ENCODE measurements at places on chromosomes 7 and 10.

GRCh38 chr7:38051786-38052185 is 126.3 kb upstream of the STARD3NL start:
- no peak for DNase-seq

DNA sequence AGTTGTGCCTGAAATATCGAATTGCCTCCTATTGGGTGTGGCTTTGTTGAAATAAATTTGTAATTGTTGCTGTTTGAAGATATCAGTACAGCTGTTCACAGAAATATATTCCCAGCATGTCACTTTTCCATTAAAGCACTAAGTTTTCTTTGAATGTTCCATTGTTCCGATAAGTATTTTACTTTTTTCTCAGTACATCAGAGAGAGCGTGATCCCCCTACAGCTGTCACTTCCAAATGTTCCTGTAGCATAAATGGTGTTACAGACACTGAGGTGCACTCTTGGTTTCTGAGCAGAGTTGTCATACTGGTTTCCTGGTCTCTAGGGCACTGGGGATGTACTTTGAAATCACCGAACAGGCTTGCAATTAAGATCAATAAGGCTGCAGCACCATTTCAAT is 189.2 kb downstream of the CCSER2 start:
- DNase-seq, result no peak

DNA sequence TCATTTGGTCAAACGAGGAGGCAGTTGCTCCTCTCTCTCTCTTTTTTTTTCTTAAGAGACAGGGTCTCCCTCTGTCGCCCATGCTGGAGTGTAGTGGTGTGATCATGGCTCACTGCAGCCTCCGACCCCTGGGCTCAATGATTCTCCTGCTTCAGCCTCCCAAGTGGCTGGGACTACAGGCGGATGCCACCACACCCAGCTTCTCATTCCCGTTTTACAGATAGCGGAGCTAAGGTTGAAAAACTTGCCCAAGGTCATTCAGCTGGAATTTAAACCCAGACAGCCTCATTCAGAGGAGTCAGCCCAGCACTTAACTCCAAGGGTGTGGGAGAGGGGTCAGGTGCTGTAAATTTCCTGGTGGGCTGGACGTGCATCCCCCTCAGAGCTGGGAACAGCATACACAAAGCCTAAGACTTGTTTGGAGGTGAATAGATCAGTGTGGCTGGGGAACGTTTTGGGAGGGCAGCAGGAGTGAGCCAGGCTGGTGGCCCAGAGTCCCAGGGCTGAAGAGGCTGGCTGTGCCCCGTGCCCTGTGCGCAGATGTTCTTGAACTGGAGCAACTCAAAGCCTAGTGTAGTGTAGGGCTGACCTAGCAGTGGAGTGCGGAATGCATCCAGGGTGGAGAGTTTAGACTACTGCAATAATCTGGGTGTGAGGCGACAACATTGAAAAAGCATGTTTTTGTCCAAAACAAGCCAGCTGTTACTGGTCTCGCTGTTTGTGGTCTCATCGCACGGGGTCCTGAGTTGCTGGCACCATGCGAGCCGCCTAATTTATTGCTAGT is 2.3 kb downstream of the HTRA1 start:
- DNase-seq, result no peak

GRCh38 chr10:86104156-86104555 is 262.4 kb downstream of the GRID1 start:
- no peak for DNase-seq

DNA sequence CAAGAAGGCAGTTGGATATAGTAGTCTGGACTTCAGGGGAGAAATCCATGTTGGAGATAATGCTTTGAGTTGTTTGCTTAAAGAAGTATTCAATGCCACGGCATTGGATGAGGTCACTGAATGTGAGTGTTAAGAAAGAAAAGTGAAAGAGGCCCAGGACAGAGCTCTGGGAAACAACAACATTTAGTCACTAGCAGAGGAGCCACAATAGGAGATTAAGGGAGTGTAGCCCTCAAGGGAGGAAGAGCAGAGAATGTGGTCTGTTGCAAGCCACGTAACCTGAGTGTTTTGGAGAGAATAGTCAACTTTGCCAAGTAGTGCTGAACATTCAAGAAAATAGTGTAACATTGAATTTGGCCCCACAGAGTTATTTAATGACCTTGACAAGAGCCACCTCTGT is 114.7 kb downstream of the MYO3A start:
- DNase-seq, result no peak

- DNase-seq, result no peak
These were observed 33.9 kb downstream of the PTER start for GRCh38 chr10:16470747-16471146.

DNA sequence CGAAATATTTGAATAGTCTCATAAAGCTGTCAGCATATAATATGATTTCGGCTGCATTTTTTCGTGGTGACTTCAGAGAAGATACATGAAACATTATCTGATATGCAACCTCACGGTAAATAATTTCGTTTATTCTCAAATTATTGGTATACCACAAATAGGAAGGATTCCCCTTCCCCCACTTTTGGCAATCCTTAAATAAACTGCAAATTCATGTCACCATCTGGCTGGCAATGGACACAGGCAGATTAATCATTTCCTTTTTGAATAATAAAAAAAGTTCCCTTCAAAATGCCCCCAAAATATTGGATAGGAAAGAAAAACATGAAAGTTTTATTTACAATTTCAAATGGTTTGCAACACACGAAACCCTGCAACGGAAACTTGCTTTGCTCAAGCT is 234.5 kb upstream of the MEOX2 start:
- no peak for DNase-seq

GRCh38 chr7:70313271-70313670 is 715.0 kb downstream of the AUTS2 start:
- DNase-seq, result no peak

DNA sequence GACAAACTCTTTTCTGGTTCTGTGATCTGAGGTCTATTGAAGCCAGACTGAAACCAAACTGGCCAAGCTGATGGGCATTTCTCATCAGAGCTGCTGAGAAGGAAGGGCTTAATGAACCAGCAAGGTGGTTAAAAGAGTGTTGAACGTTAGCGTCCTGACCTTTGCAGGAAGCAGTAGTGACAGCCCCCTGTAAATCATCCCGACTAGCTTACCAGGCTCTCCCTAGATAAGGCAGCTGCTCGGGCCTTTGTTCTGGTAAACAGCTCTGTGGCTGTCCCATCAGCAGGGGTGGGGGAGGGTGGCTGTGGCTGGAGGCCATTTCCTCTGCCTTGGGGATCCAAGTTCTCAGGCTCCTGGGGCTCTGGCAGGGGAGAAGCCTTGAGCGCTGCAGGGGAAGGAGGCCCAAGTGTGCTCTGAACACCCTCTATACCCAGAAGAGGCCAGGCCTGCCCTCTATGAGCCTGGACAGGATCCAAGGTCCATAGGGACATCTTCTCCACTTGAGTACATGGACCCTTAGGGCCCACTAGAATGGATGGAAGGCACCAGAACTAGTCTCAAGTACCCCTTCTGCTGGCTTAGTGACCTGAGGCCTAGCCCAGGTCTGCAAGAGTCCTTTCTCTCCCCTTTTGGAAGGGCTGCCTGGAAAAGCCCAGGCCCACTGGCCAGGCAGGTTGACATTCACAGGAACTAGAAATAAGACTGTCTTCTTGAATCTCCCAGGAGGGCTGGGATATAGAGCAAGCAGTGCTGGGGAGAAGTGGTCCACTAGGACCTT is 134.6 kb downstream of the ARHGAP22 start:
- no peak for DNase-seq

DNA sequence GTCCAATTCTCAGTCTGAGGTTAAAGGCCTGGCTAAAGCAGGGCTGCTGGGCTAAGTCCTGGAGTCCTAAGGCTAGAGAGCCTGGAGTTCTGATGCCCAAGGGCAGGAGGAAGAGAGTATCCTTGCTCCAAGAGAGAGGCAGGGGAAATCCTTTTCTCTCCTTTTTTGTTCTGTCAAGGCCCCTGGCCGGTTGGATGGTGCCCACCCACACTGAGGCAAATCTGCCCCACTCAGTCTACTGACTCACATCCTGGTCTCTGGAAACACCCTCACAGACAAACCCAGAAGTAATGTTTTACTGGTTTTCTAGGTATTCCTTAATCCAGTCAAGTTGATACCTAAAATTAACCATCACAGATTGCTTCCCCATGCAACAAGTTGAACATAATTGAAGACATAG is 23.0 kb downstream of the ZNF518A start:
- DNase-seq, result no peak

GRCh38 chr10:101493782-101494281 is 94.2 kb downstream of the POLL start:
- DNase-seq, result no peak

GRCh38 chr10:86363833-86364490 is 2.6 kb downstream of the GRID1 start:
- DNase-seq, result no peak
